ENCODE measurements at places on chromosomes 12 and 14.

- DNase-seq, result no peak
These were observed 44.7 kb downstream of the RIMKLB start for GRCh38 chr12:8742501-8742900.

DNA sequence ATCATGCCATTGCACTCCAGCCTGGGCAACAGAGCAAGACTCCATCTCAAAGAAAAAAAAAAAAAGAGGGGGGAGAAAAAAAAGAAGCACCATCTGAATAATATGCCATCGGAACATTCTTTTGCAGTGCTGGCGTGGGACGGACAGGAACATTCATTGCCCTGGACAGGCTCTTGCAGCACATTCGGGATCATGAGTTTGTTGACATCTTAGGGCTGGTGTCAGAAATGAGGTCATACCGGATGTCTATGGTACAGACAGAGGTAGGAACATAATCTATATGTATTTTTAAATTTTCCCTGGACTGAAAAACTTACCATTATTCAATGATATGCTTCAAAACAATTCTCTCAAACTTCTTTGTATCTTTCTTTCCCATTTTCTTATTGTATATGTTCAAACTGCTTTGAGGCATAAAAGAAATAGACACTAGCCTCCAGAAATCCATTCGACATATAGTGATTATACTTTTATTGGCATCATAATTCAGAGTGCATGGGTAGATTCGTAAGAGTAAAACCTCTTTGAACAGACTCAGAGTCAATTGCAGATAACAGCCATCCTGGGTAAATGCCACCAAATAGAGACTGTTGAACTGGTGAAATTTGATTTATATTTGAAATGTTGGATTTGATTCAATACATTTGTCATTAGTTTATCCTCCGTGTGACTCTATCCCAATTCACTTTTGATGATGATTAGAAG lies 199.7 kb downstream of the EPS8 start:
- DNase-seq, result no peak

DNA sequence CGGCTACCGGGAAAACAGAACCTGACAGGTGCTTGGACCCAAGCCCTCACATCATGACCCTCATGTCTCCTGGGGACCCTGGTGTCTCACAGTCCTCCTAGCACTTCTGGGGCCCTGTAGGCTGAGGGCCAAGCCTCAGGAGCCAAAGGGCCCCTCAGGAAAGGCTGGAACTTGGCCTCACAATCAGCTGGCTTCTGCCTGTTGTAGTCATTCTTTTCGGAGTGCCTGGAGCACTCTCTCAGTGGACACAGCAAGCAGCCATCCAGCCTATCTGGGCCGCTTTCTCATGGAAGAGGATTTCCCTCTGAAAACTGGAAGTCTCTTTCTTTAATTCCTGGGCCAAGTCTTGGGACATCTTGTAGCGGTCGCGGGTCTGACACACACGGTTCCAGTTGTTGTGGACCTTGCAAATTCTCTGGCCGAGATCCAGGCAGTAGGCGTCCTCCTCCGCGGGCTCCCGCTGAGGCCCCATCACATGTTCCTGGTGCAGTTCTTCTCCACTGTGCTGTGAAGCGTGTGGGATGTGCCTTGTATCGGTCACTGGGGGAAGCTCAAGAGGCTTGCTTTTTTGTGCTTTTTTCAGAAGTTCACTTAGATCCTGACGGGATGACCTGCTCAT lies 169.3 kb downstream of the EMP1 start:
- no peak for DNase-seq

- DNase-seq, result no peak
These were observed 511.7 kb downstream of the TMTC2 start for GRCh38 chr12:83198291-83199015.

GRCh38 chr14:77256694-77257093 lies 14.3 kb downstream of the NGB start:
- DNase-seq, result no peak

GRCh38 chr12:117850048-117850447 lies 118.7 kb downstream of the KSR2 start:
- DNase-seq, result peak; percentile 34

DNA sequence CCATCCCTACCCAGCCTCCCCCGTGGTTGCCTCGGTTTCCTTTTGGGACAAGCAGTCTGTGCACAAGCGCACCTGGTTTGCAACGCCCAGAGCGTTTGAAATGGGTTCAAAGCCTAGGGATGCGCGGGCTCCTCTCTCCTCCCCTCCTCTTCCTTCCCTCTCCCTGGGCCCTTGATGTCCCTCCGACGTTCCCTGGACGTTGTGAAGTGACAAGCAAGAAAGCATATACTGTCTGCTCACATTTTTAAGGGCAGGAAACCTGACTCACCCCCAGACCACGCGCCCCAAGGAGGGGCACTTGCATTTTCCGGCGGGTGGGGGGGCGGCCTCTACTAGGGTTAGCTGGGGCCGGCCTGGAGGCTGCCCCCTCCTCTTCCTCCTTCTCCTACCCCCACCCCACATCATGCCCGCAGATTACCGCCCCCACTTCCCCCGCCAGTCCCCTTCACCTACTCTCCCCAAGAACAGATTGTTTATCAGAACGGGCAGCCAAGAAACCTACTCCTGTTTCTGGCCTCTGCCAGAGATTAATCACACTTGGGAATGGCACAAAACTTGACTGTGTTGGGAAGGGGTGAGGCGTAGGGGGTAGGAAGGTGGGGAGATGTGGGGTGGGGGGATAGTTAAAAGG lies 9.5 kb upstream of the IRF2BPL start:
- DNase-seq, result peak; percentile 38

GRCh38 chr14:21060614-21061346 lies 3.2 kb downstream of the RNASE8 start:
- DNase-seq, result no peak

DNA sequence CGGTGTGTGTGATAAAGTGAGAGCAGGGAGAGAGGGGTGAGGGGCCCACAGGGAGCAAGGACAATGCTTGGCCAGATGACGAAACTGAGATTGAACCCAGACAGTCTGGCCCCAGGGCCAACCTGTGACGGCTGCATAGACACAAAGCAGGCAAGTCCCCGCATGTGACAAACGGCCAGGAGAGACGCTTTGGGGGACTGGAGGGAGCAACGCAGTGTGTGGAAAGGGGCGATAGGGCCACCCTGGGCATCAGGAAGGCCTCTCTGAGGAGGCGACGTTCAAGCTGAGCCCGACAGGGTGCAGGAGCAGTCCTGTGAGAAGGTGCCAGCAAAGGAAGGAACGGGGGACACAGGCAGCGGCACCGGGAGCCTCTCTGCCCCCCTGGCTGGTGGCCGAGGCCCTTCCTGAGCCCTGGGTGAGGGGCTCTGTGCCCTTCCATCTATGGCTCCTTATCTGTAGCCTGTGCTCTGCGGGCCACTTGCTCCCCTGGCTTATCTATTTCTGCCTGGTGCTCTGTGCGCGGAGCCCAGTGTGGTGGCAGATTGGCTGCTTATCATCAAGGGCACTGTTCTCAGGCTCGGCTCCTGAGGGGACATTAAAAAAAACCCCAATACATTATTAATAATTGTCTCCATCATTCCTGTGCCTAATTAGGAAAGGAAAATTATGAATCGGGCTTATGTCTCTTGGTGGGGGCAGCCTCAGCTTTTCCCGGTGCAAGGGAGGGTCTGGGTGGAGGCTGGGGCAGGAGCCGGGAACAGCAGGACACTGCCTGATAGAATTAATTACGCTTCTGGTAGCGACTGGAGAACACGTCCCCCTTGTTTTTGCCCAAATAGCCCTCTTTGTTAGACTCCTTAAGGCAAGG lies 39.8 kb downstream of the PRIMA1 start:
- DNase-seq, result no peak

GRCh38 chr12:3305904-3306619 lies 184.9 kb upstream of the PRMT8 start:
- DNase-seq, result no peak

DNA sequence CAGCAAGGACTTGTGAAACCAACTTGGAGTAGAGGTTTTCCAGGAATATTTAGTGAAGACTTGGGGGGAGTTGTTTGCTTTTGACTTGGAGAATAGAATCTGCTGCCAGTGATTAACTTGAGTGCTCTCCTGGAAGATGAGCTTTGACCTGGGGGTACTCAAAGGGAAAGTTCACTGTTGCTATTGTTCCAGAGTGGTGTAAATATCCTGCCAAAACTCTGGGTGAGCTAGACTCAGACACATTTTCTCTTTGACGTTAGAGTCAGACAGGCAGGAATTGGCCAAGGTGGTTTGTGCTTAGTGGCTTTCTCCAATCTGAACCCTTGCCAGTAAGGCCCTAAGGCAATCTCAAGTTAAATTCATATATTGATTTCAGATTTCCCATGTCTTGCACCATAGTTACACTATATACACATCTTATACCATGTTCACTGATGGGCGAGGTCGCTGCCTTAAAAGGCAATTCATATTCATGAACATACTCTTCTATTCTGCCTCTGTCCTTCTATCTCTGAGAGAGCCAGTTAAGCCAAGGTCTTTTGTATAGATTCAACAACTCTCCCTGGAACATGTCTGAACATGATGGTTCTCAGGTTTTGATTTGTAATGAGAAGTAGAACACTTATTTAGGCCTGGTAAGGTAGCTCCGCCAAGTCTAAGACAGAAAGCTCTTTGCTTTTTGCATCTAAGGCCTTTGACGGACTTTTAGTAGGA lies 204.6 kb upstream of the SLC38A2 start:
- DNase-seq, result no peak

DNA sequence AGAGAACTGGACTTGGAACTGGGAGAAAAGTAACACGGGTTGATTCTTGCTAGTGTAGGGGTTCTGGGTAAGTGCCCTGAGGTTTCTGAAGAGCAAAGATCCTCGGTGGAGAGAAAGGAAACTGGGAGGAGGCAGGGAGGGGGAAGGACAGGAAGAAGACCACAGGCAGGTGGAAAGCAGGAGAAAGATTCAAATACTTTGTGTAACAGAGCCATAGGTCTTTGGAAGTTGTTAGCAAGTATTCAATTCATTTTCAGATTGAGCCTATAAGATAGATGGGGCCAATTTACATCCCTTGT lies 1.3 kb downstream of the PNP start:
- no peak for DNase-seq

- no peak for DNase-seq
These were observed 5.2 kb downstream of the FOXA1 start for GRCh38 chr14:37589715-37590427.

- DNase-seq, result no peak
These were observed 83.7 kb downstream of the DPF3 start for GRCh38 chr14:72810201-72810600.

- DNase-seq, result no peak
These were observed 81.7 kb downstream of the PRKAB1 start for GRCh38 chr12:119749666-119750065.

DNA sequence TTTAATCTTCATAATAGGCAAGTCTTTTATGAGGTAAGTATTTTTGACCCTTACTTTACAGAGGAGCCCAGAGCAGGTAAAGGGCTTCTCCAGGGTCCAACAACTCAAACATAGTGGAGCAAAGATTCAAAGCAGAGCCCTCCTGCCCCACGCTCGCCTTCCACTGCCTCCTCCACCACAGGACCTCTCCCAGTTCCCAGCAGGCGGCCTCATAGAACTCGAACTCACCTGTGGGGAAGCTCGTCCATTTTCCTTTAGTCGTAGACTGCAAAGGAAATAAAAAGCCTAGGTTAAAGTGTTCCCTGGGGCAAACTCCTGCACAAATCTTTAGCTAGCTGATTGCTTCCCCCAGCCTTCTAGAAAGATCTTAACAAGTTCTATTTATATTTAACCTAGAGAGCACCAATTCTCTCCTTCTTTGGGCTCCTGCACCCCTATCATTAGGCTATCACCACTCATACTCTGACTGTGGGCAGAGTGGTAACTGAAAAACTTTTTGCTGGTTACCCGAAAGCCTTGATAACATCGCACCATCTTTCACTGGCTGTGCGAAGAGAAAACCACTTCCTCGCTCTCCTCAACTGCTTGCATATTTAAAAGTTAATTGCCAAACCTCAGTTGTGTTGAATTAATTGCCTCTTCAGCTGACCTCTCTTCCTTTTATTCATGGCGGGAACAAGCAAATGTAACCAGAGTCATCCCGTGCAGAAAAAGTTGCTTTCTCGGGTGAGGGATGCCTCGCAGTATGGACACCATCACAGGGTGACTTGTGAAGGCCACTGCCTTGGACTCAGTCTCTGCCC lies 299.6 kb downstream of the DPF3 start:
- DNase-seq, result peak; percentile 37

- no peak for DNase-seq
These were observed 317.4 kb upstream of the DDHD1 start for GRCh38 chr14:53470351-53471043.

- peak; percentile 44 for DNase-seq
These were observed 103.4 kb upstream of the MAP1LC3B2 start for GRCh38 chr12:116455540-116456329.

Data from KBM-7 (cell line).